Suppressor macrophage treated with lipopolysaccharide for 1 hour (primary cell): ENCODE measurements at places on chromosomes 2 and 18.
A peak's percentile ranks its signal among the peaks of the same experiment; 100 is the strongest.

GRCh38 chr18:39037925-39038324, 1472.3 kb upstream of the CELF4 start:
- DNase-seq = no peak

GRCh38 chr2:237732790-237733381, 65.7 kb upstream of the RBM44 start:
- DNase-seq = no peak

- DNase-seq = no peak
Observed at GRCh38 chr18:25247725-25248124, 104.2 kb downstream of the ZNF521 start.

- no peak for DNase-seq
Observed at GRCh38 chr2:236008006-236008405, 160.2 kb downstream of the GBX2 start.

- DNase-seq = no peak
Observed at GRCh38 chr2:17115466-17115865, 402.8 kb downstream of the RAD51AP2 start.

DNA sequence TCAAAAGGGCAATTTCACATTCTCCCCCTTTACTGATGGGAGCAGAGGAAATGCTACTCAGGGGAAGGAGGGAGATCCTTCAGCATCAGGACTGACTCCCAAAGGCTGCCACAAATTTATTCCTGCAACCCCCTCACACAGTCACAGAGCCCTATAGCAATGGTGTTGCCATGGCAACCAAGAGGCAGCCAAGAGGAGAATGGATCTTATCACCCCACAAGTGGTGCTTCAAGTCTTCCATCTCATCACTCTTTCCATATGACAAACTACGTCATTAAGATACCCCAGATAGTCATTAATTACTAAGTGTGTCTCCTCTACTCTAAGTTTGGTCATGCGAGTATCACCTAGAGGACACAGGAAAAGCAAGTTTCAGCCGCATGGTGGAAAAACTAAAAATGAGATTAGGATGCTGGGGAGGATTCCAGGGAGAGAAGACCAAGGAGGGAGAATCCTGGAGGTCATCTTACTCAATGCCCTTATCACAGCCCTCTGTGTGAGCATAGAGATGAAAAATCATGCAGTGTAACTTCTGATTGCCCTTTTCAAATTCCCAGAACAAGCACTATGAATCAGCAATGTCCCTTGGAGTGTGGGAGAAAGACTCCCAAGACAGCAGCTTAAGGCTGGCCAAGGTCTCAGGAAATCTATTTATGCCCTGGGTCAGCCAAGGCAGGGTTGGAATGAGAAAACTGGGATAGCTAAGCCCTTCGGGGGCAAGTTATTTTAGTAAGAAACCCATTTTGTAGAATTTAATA, 885.7 kb upstream of the KLHL29 start:
- DNase-seq = no peak

- DNase-seq = peak; percentile 1
Observed at GRCh38 chr2:16394072-16394985, 271.3 kb downstream of the CYRIA start.

DNA sequence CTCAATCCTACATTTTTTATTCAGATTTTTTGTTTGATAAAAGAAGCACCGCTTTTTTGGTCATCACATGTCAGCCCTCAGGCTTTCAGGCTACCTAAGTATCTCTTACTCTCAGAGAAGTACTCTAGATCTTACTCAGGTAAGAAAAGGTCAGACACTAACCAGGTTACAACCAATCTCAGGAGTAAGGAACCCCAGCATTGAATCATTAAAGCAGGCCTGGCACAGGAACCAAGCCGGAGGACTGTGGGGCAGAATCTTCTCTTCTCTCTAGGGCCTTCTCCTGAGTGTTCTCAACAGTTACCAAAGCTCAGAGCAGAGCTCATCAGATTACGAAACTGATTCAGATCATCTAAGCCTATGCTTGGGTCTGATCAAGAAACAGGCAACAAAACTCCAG, 28.2 kb downstream of the RBMS1 start:
- DNase-seq = no peak

DNA sequence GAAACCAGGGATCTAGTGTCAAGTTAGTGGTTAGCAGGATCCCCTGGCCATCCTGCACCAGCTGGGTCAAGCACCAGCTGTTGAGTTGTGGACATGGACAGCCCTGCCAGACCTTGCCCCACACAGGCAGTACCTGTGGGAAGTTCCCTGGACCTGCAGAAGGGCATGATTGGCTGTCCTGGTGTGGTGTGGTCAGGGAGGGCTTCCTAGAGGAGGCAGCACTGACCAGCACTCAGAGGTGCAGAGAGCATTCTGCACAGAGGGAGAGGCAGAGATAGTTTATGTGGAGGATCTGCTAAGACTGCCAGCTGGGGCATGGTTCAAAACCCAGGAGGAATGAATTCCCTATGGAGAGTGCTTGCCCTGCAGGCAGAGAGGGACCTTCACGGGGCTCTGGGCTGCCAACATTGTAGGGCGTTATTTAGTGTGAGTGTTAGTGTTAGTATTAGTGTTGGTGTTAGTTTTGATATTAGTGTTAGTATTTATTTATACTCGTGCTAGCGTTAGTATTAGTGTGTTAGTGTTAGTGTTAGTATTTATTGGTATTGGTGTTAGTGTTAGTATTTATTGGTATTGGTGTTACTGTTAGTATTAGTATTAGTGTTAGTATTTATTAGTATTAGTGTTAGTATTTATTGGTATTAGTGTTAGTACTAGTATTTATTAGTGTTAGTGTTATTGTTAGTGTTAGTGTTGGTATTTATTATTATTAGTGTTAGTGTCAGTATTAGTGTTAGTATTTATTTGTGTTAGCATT, 31.9 kb downstream of the TWIST2 start:
- no peak for DNase-seq

GRCh38 chr2:54969940-54970338, 80.3 kb downstream of the RTN4 start:
- no peak for DNase-seq

DNA sequence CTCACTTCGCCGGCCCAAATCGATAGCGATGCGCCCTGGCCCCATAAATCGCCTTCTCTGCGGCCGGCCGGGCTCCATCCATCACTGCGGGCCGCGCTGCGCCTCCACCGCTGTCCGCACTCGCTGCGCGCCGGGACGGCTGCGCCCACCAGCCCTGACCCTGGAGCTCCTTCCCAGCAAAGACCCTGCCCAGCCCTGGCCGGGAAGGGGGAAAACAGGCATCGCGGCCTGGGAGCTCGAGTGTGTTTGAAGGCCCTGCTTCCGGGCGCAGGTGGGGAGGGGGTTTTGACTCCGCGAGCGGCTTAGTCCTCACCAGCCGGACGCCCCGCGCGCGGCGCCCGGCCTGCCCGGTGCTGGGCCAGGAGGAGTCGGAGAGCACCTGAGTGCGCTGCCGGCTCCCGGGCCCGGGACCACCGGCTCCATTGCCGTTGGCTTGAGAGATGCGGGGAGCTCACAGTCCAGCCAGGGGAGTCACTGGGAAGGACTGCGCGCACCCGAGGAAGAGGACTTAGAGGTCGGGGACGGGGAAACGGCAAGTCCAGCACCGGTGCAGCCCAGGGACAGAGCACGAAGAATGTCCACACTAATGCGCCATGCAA, 1.1 kb downstream of the PAX8 start:
- peak; percentile 38 for DNase-seq

- DNase-seq = no peak
Observed at GRCh38 chr2:50979495-50979894, 52.4 kb downstream of the NRXN1 start.

DNA sequence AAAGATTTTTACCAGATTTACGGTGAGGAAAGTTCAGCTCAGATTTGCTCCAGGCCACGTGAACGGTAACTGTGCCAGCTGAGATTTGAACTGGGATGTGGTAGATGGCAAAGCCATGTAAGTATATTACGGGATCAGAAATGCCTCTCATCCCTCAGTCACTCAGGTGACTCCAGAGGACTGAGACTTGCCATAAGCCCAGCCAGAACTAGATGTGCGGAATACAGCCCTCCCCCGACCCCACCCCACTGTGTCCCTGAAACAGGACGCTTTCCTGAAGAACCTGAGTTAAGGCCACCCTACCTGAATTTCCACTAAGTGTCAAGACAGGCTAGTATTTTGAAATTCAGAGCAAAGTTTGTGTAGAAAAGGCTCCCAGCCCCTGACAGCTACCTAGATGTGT, 1.3 kb upstream of the FHL2 start:
- no peak for DNase-seq

- DNase-seq = no peak
Observed at GRCh38 chr2:217712431-217712830, 290.4 kb downstream of the TNS1 start.

- DNase-seq = no peak
Observed at GRCh38 chr2:200863782-200864175, 679 bp downstream of the CLK1 start.

DNA sequence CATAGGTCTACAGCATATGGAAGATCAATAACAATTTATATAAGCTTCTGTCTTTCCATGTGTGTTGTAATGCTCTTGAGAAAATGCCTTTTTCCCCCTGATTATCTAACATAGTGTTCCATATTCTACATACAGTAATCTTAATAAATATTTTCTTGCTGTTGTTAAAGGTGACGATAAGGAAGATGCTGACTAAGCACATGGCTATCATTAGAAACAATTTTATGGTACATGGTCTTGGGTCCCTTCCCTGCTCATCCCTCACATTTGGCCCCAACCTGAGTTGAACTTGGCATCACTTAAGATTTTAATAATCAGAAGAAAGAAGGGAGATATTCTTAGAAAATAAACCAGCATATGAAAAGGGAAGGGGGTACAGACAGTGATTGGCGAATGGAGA, 382.1 kb upstream of the CDH20 start:
- DNase-seq = no peak

DNA sequence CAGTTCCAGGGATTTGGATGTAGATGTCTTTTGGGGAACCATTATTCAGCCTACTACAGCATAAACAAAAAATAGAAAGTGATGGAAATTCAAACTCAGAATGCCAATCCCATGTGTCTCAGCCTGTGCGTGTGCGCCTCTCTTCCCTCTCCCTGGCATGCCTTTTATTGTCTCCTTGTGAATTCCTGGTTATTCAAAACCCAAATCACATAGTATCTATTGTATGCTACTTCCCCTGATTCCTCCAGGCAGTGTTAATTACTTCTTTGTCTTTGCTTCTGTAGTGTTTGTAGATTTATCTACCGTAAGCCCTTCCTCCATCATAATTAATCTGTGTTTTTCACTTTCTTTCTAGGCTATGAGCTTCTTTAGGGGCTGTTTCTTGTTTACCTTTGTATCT, 38.9 kb downstream of the RHBDD1 start:
- DNase-seq = no peak

GRCh38 chr2:229633556-229633955, 80.8 kb downstream of the DNER start:
- no peak for DNase-seq

DNA sequence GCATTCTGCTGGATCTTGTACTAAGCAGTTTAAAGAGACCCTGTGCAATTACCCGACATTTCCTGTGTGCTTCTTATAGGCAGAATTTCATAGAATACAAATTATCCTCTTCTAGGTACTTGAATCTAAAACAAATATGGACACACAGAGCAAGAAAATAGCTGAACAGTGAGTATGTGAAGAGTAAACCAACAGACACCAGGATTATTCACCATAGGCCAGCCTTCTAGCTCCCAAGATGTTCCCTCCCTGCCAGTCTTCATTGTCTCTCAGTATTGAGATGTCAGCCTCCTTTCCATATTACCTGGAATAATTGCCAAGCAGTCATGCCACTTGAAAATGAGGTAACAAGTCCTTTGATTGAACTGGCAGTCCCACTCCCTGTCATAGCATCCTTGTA, 187.1 kb downstream of the PTPRM start:
- DNase-seq = no peak

- DNase-seq = no peak
Observed at GRCh38 chr18:36697905-36698304, 130.9 kb downstream of the TPGS2 start.

DNA sequence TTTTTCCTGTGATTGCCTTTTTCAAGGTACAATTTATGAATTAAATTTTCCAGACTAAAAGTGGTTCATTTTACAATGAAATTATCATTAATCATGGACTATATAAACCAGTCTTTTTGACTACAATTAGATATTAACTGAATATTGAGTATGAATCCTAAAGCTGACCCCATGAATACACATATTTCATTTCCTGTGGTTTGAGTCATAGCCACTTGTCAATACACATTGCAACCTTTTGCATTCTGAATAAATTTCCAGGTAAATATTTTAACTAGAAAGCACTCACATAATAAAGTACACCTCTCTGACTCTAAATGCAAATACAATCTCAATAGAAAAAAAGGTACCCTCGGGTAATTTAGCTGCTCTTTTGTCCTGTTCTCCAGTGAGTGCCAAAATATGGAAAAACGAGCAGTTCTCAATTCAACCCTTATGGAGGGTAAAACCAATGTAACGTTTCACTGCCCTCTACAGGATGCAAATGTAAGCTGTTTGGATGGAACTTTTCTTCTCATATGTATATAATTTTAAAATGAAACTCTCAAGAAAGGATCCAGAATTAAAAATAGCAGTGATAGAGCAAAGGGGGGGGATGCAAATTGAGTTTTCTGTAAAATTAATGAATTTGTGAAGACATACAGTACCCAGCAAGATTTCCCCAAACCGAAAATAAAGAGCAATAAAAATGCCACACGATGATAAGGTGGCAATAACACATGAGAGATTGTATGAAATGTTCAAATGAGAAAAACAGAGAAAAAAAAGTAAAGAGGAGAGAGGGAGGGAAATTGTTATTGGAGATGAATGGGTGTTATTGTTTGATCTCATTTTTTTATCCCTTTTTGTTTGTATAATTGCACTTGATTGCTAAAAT, 1795.7 kb upstream of the PIK3C3 start:
- DNase-seq = peak; percentile 7

- DNase-seq = no peak
Observed at GRCh38 chr18:65968239-65969004, 217.6 kb downstream of the CDH7 start.

GRCh38 chr2:44230378-44230777, 44.9 kb upstream of the SLC3A1 start:
- DNase-seq = peak; percentile 13

- no peak for DNase-seq
Observed at GRCh38 chr2:111202266-111203040, 81.7 kb downstream of the BCL2L11 start.

DNA sequence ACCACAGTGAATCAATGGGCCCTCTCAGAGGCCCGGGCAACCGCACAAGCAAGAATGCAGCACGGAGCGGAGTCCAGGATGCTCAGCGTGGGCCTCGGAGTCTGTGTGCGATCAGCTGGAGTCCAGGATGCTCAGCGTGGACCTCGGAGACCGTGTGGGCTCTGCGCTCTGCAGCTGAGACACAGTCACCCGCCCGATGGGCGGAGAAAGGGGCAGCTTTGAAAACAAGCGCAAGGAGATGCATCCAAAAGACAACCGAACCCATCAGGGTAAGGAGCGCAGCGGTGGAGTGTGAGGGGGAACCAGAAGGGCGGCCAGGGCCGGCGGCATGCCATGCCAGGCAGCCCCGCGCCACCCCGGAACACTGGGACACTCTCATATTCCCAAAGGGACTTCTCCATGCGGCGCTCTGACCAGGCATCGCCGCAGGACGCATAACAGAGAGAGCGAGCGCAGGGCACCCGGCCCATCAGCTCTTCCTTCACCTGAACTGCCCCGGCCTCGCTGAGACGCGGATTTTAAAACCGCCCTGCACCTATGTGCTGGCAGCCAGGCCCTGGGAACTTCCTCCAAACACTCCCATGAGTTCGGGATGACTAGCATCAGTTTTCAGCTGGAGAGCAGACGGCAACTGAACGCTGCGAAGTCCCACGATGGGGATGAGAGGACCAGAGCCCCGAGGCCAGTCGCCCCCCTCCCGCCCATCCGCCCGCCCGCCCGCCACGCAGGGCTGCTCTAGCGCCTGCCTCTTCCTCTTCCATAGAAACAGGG, 44.7 kb downstream of the MC5R start:
- DNase-seq = no peak
